DMS 273 treated with DMSO at 0.1 percent for 48 hours (cell line): ENCODE measurements at places on chromosomes 16 and 17.

GRCh38 chr16:49608098-49608497, 234.5 kb downstream of the C16orf78 start:
- peak; percentile 12 for DNase-seq

- no peak for DNase-seq
Observed at GRCh38 chr16:57787519-57787905, 14.8 kb downstream of the KIFC3 start.

DNA sequence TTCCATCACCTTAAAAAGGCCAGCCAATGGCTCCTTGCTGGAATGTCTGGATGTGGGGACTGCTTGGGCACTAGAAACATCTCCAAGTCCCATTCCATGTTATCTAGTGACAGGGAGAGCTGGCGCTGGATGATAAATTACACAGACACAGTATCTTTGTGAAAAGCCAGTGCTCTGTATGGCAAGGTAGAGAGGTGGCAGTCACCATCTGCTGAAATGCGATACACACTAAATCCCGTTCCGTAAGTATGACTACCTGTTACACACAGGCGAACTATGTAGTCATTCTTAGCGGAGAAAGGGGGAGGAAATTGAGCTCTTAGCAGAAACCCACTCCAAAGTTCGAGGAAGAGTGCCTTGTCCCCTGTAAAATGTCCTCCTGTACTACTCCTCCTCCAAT, 81.0 kb upstream of the MYOCD start:
- no peak for DNase-seq

DNA sequence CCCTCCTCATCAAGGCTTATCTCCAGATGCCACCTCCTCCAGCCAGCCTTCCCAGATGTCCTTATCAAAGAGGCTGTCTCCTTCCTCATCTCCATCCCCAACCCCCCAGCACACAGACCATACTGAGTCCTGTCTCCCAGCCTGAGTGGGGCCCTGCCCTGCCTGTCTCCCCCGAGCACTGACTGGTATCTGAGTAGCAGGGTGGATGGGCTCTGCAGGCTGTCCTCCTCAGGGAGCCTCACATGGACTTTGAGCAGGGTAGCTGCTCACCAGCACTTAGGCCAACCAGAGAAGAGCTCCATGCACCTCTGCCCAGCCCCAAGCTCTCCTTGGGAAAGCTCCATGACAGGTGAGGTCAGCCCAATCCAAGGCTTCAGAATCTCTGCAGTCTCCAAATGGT, 20.0 kb upstream of the ITGA3 start:
- no peak for DNase-seq

DNA sequence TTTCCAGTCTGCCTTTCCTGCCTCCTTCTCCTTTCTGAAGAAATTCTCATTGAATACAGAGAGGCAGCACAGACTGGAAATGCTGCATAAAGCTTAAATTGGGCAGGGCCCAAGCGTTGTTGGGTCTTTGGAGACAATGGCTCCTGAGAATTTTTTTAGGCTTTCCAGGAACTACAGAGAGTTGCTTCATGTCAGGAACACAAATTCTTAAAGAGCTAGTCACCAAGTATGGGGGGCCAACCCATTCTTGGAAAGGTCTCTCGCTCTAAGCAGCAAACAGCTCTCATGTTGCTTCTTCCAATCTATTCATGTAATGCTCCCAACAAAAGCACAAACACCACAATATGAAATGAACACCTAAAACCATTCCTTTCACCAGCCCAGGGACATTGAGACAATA, 6.9 kb downstream of the HNF1B start:
- no peak for DNase-seq

DNA sequence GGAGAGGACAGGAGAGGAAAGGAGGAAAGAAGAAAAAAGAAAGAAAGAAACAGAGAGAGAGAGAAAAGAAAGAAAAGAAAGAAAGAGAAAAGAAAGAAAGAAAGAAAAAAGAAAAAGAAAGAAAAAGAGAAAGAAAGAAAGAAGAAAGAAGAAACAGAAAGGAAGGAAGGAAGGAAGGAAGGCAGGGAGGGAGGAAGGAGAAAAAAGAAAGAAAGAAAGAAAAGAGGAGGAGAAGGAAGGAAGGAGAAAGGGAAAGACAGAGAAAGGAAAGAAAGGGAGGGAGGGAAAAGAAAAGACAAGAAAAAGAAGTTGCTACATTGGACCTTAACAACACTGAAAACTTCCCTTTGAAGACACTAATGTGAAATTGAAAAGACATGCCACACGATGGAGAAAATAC, 56.6 kb upstream of the CCL2 start:
- no peak for DNase-seq

DNA sequence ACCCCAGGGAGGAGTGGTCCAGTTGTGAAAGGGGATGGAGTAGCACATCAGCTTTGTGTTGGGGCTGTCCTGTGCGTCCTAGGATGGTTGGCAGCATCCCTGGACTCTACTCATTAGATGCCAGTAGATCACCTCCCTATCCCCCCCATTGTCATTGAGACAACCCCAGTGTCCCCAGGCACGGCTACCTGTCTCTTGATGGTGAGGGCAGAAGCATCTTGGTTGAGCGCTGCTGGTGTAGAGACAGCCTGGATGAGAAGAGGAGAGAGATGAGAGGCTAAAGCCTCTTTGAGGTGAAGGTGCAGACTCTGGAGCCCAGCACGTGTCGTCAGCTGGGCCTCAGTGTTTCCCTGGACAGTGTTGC, 55.4 kb downstream of the TNFRSF13B start:
- DNase-seq, result no peak

- no peak for DNase-seq
Observed at GRCh38 chr16:79284766-79285165, 315.8 kb downstream of the MAF start.

DNA sequence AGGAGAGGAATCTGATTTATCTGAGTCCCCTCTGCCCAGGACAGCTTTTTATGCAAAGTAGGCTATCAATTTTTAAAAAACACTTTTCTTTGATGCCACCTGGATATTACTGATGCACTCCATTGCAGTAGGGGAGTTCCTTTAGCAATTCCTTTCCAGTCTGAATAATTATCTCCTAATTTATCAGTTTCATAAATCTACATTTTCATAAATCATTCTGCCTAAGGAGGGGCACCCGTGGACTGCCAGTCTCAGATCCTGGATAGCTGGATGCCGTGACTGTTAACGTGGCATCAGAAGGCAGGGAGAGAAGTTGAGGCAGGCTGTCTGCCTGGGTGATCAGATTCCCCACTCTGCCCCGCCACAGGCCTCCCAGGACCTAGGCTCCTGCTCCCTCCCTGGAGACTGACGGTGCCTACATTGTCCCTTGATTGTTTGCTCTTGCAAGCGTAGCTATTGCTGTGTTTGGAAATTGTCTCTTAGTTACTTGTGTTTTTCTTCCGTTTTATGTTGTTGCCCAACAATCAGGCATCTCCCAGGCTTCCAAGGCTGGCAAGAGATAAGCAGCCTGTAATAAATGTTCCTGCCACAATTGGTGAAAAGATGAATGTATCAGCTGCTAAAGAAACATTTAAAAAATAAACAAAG, 75.2 kb downstream of the KATNIP start:
- no peak for DNase-seq

DNA sequence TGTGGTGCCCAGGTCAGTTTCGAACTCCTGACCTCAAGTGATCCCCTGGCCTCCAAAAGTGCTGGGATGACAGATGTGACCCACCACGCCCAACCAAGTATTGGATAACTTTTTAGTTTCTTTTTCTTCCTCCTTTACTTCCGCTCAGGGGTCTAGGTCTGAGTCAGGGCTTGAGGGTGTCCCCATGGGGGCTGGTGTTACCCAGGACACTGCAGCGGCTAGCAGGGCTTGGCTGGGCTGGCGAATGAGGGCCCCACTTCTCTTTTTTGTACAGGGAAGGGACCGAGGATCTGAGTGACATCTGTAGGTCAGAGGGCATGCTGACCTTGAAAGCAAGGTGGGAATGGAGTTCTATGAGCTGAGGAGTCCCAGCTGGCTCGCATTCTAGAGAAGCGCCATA, 24.9 kb downstream of the RAB11FIP3 start:
- DNase-seq, result no peak

- DNase-seq, result no peak
Observed at GRCh38 chr16:85902366-85903155, 3.6 kb downstream of the IRF8 start.

GRCh38 chr16:66389256-66390176, 23.0 kb downstream of the CDH5 start:
- no peak for DNase-seq

- no peak for DNase-seq
Observed at GRCh38 chr17:82386255-82386831, 14.8 kb downstream of the UTS2R start.

- DNase-seq, result no peak
Observed at GRCh38 chr17:77131904-77132303, 8.9 kb upstream of the SEC14L1 start.

- DNase-seq, result no peak
Observed at GRCh38 chr16:68943961-68944360, 100.6 kb downstream of the TANGO6 start.

- no peak for DNase-seq
Observed at GRCh38 chr17:57808882-57809281, 41.0 kb downstream of the MRPS23 start.

DNA sequence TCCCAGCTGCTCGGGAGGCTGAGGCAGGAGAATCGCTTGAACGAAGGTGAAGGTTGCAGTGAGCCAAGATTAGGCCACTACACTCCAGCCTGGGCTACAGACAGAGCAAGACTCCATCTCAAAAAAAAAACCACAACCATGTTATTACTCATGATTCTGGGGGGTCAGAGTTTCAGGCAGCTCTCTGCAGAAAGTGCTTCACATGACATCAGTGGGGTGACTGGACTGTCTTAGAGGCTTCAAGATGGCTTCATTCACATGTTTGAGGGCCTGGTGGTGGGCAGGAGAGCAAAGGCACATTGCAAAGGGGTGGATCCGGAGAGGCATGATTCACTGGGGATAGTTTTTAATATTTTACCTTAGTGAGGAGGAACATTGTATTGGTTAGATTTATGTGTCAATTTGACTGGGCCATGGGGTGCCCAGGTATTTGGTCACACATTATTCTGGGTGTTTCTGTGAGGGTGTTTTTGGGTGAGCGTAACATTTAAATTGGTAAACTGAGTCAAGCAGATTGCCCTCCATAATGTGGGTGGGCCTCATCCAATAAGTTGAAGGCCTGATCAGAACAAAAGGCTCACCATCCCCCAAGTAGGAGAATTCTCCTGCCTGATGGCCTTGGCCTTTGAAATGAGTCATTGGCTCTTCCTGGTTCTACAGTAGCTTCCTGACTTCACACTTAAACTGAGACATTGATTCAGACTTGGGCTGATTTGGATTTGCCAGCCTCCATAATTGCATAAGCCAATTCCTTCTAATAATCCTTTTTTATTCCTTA, 109.8 kb downstream of the GOSR1 start:
- no peak for DNase-seq

DNA sequence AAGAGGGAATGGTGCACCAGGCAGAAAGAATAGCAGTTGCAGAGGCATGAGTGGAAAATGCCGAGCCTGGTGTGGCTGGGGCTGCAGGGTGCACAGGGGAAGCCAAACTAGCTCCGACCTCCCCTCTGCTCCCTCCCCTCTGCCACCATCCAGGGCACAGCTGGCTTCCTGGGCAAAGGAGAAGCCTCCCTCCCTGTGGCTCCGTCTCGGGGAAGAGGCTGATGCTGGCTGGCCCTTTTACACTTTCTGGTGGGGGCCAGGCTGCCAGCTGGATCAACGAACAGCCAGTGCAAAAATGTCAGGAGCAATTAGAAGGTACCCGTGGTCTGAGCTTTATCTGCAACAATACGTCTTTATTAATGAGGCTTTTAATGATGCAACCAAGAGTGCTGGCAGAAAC, 37.1 kb upstream of the KCNJ12 start:
- no peak for DNase-seq

- DNase-seq, result no peak
Observed at GRCh38 chr16:68756239-68756915, 19.3 kb downstream of the CDH1 start.

GRCh38 chr17:12659500-12659899, 6.2 kb upstream of the MYOCD start:
- no peak for DNase-seq

DNA sequence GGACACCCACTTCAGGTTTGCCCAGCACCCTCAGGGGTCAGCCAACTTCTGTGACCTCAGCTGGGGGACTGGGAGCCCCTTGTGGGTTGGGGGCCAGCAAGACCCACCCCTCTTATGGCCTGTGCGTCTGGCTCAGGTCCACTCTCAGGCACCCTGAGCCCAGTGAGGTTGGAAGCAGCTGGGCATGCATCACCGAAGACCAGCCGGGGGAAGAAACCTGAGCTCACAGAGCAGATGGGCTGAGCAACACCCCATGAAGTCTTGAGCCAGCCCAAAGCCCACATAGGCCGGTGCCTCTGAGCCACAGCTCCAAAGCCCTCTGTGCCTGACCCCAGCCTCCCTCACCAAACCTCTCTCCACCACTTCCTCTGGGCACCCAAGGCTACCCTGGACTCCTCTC, 166.7 kb downstream of the RBFOX3 start:
- peak; percentile 51 for DNase-seq

DNA sequence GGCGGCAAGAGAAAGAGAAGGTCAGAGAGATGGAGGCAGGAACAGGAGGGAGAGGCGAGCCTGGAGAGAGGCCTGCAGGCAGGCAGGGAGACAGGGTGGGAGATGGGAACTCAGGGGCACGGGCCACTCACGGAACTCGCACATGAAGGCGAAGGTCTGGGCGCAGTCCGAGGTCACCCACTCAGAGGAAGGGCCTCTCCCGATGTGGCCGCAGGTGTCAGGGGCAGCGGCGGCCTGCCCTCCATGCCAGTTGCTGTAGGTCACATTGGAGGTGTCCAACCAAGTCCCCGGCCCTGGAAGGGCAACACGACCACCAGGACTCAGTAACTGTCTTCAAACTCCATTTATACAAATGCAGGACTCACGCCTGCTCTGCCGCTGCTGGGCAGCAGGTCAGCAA, 22.4 kb upstream of the BCO1 start:
- DNase-seq, result no peak

DNA sequence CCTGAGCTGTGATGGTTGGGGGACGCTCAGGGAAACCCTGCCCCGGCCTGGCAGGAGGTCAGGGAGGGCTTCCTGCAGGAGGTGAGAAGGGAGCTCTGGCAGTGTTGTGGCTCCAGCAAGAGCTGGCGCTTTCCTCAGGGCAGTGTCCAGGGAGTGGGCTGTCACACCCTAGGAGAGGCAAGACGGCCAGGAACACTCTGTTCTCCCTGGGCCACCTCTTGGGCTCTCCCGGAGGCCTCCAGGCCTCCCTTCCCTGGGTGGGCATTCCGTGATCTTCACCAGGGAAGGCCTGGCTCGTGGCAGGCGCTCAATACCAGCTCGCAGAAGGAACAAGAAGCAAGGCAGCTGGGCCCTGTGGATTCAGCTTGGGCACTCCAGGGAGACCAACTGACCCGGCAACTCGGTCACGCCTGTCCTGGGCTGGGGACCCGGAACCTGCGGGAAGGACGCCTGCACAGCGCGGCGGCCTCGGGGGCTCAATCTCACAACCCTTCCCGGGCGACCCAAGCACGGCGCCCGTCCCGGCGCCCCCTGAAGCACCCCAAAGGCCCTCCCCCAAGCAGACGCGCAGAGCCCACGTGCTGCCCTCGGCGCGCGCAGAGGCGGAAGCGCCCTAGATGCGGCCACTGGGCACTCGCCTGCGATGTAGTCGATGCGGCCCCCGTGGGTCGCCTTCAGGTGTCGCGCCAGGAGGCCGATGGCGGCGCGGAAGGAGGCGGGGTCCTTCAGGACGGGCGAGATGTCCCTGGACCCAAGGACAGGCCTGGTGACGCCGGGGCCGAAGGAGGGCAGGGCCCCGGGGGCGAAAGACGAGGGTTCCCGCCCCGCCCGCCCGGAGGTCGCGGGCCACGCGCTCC, 588 bp downstream of the APRT start:
- no peak for DNase-seq

GRCh38 chr17:77802811-77803220, 155.7 kb upstream of the TNRC6C start:
- DNase-seq, result peak; percentile 70

GRCh38 chr17:34758316-34758715, 178.9 kb downstream of the TMEM132E start:
- DNase-seq, result no peak
